ENCODE measurements at places on chromosomes 3 and 15.

DNA sequence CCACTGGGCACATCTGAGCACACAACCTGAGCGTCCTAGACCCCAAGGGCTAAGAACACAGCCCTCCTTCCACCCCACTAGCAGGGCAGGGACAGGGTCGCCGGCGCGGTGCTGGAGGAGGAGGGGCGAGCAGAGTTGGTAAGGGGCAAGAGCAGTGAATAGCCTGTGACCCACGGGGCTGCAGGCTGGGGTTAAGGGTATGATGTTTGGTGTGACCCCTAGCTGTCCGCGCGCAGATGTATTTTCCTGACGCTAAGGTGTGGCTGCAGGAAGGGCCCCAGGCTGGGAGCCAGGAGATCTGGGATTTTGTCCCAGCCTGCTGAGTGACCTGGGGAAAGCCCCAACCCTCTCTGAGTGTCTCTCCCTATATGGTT is 1.3 kb upstream of the C15orf39 start:
- DNase-seq: no peak

DNA sequence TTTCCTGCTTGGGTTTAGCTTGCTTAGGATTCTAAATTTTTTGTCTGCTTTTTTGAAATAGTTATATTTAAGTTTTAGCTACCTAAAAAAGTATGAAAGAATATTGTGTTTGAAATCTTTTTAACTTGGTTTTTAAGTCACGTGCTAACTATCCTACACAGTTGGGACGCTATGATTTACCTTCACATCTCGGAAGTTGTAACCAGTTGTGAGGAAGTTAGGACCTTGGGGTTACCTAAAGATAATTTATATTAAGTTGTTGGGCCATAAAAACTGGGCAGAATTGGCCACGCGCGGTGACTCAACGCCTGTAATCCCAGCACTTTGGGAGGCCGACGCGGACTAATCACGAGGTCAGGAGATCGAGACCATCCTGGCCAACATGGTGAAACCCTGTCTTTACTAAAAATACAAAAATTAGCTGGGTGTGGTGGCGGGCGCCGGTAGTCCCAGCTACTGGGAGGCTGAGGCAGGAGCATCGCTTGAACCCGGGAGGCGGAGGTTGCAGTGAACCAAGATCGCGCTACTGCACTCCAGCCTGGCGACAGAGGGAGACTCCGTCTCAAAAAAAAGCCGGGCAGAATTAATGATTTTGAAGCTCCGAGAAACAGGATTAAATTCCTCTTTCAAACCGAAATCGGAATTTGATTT is 1.0 kb downstream of the ZFAND6 start:
- DNase-seq: no peak

GRCh38 chr3:87626546-87626945 is 350.2 kb upstream of the POU1F1 start:
- DNase-seq: no peak

GRCh38 chr3:195162033-195162669 is 108.8 kb downstream of the XXYLT1 start:
- peak; percentile 94 for DNase-seq

GRCh38 chr15:40543082-40543481 is 21.8 kb downstream of the CCDC32 start:
- no peak for DNase-seq

DNA sequence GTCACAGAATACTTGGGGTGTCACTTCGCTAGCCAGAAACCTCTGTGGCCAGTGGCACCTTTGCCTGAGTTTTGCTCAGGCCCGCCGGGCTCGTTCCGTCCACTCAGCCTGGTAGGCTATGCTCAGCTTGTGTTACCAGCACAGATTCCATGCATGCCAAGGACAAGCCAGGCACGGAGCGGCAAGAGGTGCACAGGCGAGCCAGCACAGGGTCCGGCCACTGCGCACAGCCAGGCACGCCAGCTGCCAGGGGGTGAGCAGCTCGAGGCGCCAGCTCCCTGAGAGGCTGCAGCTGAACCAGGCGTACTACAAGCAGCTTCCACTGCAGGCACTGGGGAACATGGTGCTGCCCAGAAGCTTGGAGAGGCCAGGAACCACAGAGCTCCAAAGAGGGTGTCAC is 14.7 kb downstream of the PCYT1A start:
- no peak for DNase-seq

DNA sequence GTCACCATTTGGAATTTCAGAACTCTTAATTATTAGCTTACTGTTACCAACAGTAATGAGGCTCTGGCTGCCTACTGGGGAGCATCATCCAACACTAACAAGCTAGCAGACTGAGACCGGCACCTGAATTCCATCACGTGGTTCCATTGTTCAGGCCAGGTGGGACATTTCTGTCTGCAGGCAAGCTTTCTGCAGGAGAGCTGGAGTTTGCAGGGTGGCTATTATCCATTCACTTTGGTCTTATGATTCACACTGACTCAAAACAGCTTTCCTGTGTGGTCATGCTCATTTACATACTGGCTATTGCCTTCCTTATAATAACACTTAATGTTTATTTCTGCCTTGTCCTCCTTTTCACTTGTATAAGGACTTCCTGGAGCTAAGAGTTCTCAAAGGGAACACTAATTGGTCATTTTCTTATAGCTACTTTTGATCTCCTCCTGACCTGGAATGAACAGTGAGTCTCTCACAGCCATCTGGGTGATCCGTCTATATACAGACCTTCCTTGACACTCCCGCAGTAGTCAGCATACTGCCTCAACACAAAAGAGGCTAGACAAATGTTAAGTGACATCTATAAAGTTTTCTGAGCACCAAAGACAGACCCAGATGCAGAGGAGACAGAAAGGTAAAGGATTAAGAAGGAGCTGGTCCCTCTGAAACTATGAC is 695.4 kb downstream of the FHIT start:
- DNase-seq: no peak

DNA sequence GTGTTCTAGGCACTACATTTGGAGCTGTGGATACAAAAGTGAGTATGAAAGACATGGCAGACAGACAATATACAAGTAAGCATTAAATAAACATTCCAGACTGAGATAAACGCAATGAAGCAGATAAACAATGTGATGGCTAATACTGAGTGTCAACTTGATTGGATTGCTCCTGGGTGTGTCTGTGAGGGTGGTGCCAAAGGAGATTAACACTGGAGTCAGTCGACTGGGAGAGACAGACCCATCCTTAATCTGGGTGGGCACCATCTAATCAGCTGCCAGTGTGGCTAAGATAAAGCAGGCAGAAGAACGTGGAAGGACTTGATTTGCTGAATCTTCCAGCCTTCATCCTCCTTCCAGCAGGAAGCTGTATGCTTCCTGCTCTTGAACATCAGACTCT is 77.2 kb downstream of the CADPS start:
- DNase-seq: no peak

- peak; percentile 39 for DNase-seq
Observed at GRCh38 chr3:37779289-37780152, 82.2 kb upstream of the CTDSPL start.

DNA sequence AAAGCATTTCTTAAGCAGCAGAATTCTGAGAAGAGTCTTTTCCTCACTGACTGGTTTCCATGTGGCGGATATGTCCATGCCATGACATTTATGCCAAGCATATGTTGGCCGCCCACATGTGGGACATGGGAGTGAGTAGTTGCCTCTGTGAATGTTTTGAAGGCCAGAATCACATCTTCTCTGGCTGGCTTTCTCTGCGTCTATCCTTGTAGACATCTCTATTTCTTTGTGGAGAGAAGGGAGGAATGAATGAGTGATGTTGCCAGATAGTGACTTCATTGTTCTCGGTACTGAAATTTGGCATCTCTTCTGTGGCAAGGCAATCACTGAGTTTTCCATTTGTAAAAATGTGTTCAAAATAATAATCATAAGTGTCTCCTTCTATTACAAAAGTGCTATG is 316.0 kb downstream of the CLSTN2 start:
- DNase-seq: no peak

DNA sequence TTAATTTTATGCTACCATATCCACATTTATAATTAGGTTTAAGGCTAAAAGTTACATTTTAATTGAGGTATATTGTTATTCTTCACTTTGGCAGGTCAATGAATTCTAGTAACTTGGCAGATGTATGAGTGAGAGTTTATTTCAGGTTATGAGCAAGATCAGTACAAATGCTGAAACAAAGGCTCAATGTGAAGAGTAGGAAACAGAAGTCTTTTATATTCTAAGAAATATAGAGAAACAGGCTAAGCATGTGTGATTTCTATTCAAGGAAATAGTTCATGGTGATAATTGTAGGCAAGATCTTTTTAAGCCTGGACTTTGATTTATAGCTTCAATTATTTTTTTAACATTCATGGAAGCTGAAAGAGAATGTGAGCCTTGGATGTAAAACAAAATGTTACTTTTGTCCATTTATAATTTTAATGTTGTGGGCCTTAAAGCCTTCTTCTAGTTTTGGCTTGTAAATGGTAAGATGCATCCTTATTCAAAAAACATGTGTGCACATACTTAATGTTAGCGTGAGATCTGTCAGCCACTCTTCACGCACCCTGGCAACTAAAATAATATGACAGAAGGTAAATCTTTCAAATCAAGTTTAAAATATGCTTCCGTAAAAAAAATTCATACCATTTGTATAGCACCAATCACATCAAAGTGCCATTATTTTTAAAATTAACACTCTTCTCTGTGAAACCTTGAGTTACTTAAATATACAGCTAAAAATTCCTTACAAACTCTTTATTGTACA is 22.8 kb upstream of the OSTN start:
- no peak for DNase-seq

DNA sequence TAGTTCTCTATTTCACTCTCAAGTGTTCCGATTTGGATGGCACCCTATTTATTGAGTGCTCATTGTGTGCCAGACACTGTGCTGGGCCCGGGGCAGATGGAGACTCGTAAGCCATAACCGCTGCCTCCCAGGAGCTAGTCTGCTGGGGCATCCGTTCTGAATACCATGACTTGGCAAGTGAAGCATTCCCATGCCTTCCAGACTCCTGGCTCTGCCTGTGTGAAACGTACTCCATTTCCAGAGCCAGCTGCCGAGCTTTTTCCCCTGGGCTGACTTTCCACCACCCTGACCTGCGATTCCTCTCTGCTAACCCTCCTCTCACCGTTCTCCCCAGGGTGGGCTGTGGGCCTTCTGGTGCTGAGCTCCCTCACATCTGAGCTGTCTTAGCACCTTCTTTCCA is 303.1 kb upstream of the CTDSPL start:
- DNase-seq: no peak

- DNase-seq: no peak
Observed at GRCh38 chr3:139312959-139313358, 30.9 kb upstream of the MRPS22 start.

GRCh38 chr15:77642793-77643430 is 10.2 kb upstream of the LINGO1 start:
- DNase-seq: no peak

DNA sequence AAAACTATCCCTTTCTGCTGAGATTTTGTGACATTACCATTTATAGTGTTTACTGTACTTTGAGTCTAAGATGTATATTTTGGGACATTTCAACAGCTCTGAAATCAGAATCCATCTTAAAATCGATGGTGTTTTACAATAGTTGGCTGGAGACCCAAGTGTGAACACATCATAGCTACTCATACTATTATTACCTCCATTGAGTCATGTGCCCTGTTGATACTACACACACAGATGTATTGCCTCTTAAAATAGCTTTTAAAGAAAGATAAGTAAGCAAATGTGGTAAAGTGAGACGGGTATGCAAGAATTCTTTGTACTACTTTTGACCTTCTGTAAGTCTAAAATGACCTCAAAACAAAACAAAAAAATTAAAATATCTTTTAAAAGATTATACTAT is 6.7 kb downstream of the LMOD3 start:
- DNase-seq: no peak

DNA sequence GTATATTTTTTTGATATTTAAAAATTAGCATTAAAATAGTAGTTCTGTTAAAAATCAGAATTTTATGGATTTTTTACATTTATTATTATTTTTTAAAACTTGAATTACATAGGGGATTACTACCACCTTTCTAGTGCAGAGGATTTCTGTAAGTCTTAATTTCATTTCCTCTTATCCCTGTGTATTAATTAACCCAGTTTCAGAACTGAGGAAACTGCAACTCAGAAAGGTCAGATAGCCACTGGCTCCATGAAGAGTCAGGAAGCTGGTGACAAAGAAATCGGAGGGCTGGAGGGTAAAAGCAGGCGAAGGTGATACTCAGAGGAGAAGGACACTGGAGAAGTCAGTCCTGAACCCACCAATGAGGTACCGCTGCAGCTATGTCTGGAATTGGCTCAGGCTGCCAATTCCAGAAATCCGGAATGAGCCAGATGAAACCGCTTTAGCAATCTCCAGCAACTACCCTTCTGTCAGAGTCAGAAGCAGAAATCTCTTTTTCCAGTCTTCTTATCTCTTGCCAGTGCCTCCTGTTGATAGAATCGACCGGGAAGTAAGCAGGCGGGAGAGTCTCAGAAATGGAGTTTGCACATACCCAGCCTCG is 308.5 kb downstream of the SV2B start:
- no peak for DNase-seq

All from GDM1 (cell line).